ENCODE measurements at places on chromosomes 3 and 15.

DNA sequence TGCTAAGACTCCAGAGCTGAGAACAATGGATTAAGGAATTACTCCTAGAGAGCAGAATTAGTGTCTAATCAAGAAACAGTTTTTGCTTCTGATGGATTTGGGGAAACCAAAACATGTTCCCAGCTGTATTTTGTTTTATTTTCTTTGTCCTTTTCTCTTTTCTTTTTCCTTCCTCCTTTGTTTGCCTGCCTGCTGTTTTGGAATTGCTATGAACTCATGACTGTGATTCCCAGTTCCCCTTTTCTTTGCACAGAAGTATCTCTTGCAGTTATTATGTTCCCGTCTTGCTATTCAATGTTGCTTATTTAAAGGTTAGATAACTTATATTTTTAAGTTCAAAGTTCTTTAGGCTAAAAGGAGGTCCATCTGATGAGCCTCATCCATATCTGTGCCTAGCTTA, 77.0 kb upstream of the GBE1 start:
- DNase-seq, result no peak

DNA sequence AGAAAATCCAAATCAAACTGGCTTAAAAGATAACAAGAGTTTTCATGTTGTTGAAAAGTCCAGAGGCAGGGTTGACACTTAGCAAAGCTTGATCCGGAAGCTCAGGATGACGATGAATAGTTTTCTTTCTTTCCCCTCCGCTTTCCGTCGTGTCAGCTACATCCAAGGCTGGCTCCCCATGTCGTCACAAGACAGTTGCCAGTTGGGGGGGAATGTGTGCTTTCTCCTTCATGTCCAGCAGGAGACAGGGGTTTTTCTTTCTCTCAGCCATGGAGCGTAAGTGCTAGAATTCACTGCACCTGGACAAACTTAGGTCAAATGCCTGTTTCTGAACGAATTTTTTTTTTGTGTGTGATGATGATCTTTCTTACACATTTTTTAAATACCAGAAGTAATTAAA, 273.8 kb upstream of the RGMA start:
- no peak for DNase-seq

DNA sequence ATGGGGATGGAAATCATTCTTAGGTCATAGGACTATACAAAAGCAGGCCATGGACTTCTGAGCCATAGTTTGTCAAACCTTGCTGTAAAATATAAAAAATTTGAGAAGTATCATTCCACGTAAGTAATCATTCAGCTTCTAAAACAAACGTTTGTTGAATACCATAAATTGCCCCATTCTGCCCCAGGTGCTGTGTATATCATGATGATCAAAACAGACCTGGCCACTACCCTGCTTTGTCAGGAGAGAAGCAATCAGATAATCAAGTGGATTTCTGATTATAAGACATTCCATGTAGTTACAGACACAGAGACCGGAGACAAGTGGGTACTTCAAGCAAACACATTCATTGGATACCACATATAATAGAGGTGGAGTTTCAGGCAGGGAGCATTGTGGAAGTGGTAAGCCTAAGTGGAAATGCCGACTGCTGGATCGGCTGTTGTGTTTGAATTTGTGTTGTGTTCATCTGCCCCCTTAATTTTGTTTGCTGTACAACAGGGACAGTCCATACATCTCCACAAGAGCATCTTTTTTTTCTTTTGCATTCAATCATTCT, 61.7 kb downstream of the TGFBR2 start:
- DNase-seq, result no peak

DNA sequence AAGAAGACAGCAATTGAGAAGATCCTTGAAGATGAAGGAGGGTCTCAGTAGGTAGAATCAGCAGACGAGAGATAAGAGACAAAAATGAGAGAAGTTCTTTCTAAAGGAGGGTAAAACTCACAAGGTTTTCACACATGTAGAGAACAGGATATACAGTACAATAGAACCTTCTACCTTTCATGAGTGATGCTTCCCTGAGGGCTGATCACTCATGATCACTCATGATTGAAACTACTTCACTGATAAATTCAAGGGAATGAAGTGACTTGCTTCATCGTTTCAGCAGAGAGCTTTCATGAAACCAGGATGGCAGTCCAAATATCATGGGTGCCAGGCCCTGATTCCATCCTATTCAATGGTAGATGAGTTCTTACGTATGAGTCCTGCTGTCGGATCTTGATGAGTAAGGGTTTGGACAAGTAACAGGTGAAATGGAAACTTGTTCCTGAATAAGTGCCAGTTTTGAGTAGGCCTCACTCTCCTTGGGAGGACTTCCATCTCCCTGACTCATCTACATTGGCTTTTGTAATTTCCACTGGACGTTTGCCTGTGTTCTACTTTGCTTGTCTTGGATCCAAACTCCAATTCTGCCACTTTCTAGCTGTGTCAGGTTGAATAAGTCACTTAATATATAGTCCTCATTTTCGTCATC, 9.6 kb upstream of the CLDN16 start:
- DNase-seq, result no peak

GRCh38 chr3:14127516-14128161, 2.8 kb downstream of the TMEM43 start:
- DNase-seq, result no peak

- DNase-seq, result no peak
These were observed 5.6 kb upstream of the P2RY14 start for GRCh38 chr3:151283907-151284461.

GRCh38 chr3:156016902-156017301, 103.5 kb upstream of the KCNAB1 start:
- DNase-seq, result no peak

- no peak for DNase-seq
These were observed 404.4 kb downstream of the PTPRG start for GRCh38 chr3:61965770-61966131.

GRCh38 chr3:88131695-88132094, 18.1 kb upstream of the C3orf38 start:
- DNase-seq, result no peak

- no peak for DNase-seq
These were observed 67.4 kb upstream of the FNDC3B start for GRCh38 chr3:171971919-171972514.

DNA sequence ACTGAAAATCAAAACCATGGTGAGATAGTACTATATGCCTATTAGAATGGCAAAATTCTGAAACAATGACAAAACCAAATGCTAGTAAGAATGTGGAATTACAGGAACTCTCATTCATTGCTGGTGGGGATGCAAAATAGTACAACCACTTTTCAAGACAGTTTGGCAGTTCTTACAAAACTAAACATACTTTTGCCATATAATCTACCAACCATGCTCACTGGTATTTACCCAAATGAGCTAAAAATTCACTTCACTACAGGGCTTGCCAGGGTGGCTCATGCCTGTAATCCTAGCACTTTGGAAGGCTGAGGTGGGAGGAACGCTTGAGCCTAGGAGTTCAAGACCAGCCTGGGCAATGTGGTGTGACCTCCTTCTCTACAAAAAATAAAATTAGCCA, 40.0 kb downstream of the MYO9A start:
- DNase-seq, result no peak

- no peak for DNase-seq
These were observed 36.7 kb downstream of the FLNB start for GRCh38 chr3:58044691-58045483.

DNA sequence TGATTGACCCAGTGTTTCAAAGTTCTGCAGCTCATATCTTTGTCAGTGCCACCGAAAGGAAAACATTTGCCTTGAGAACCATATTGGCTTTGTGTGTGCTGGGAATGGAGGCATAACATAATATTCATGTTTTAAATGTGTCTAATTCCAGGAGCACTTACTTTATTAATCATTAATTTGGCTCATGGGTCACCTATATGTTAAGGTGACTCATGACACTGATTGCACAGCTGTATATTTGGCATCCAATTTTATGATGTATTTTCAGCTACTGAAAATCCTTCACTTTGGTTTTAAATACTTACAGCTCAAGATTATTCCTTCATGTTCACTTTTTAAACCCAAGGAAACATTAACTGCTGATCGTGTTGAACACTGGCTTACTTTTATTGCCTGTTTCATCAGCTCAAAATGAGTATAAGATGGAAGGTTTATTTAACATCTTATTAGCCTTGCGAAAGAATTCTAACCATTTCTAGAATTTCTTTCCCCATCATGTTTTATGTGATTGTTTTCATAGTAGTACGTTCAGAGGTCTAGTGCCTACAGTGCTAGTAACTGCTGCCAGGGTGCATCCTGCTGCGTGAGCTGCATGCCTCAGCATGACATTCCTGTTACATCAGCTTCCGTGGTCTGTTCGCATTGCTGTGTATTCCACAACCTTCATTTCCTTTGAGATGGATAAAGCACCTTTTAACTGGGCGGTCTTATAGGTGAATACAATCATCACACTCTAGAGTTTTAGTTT, 63.7 kb downstream of the LRCH3 start:
- no peak for DNase-seq

- no peak for DNase-seq
These were observed 12.8 kb downstream of the HEMK1 start for GRCh38 chr3:50582083-50582482.

GRCh38 chr3:80767604-80768003, 993.8 kb downstream of the GBE1 start:
- DNase-seq, result no peak

DNA sequence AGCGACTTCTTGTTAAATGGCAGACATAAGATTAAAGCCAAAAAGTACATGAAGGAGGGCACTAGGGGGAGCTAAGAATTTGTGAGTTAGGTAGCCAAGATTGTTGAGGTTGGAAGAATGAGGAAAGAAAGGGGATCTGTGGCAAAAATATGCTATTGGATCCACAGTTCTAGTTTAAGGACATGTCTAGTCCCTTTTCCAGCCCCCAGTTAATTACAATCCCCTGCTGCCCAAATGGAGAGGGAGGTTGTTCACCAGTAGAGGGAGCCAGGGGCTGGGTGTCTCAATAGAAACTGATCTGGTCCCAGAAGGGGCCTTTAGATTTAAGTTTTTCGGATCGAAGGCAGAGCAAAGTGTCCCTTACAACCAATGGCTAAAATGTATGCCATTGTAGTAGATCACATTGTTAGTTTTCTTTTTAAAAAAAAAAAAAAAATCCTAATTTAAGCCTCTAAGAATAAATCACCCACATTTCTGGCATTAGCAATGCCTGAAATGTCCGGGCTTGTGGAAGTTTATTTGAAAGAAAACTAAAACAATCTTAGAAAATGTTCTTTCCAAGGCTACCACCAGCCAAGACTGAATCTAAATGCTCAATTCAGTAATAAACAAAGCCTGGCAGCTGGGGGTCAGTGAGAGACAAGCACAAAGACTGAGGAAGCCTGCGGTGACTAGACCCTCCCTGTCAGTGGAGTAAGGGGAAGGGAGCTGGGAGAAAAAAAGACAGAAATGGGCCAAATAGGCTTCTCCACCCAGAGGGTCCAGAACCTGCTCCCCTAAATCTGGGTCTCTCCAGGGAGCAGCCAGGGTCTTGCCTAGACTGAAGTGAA, 7.1 kb downstream of the COL8A1 start:
- DNase-seq, result no peak

- DNase-seq, result no peak
These were observed 47.2 kb upstream of the SMAD6 start for GRCh38 chr15:66654739-66655375.

DNA sequence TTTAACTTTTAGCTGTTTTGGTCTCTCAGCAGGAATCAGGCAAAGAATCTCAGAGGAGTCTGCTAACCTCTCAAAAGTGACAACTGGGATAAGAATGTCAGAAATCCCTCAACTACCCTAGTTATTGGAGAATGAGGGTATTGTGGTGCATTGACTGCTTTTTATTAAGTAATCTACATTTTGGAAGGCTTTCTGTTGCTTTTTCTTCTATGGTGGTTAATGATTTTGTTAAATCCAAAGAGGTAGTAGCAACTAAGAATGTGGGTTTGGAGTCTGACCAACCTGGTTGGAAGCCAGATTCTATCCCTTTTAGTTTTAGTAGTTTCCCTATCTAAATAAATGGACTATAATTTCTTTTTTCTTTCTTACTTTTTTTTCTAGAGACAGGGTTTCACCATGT, 94.7 kb upstream of the RNF7 start:
- no peak for DNase-seq

DNA sequence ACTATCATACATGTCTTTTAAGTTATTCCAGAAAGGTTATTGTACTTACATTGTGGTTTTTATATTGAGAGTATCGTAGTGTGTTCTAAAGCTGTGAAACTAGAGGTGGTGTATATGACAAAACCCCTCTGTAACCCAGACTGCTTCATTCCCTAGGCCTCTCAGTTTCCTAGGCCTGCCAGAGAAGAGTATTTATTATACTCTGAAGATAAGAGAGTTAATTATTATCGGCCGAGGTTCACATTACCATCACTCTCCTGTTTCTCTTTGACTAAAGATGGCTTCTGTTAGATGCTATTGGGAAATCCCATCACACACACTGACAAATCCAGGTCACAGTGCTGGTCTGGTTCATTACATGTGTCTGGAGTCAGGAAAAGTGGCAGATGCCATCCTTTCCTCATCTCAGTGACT, 20.5 kb downstream of the EXOSC7 start:
- DNase-seq, result no peak

DNA sequence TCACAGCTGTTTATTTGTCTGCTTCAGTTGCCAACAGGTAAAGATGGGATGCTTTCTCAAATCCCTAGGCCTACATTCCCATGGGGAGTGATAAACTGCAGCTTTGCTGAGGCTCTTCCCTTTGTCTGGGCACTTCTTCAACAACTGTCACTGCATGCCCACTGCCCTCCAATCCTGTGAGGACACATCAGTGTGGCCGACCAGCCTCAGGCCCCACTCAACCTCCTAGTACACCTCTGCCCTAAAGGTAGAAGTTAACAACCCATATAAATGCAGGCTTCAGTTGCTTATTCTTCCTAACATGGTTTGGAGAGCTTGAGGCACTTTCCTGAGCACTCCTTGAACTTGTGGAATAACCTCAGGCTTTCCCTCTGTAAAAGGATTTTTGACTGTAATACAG, 49.6 kb downstream of the ROPN1B start:
- no peak for DNase-seq

GRCh38 chr3:196340466-196340865, 2.3 kb upstream of the TM4SF19 start:
- no peak for DNase-seq

- no peak for DNase-seq
These were observed 20.6 kb upstream of the TRAK1 start for GRCh38 chr3:42070524-42070923.

DNA sequence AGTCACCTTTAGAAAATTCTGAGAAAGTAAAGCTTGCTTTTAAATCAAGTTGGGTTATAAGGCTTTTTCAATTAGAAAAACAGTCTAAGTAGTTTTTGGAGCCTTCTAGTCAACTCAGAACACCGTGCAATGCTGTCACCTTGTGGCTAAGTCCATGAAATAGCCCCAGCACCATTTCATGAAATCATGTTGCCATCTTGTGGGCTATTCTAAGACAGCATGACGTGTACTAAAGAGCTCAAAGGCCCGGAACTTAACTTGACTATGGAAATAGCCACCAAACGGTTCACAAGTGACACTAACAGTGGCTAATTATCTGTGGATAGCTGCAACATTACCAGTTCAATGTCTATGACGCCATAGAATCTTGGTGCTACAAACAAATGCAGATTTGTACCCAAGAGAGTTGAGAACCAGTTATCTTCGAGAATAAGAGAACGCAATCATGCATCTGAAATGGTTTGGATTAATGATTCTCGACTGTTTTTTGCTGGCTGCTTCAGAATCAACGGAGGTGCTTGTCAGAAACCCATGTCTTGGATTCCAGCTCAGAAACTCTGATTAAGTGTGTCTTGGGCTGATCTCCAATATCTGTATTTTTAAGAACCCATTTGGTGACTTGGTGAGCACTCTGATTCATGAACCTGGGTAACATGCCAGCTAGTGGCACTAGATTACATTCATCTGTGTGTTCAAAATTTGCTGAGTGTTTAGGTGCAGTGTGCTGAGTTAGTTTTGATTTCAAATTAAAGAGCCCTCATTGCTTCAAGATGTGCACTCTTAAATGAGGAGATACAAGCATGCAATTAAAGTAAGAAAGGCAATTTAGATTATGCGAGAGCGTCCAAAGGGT, 111.2 kb upstream of the MCTP2 start:
- DNase-seq, result no peak

Measured in activated CD8-positive, alpha-beta memory T cell treated with anti-CD3 and anti-CD28 coated beads for 4 hours (primary cell).